Mammary epithelial cell (primary cell): ENCODE measurements at places on chromosomes 12 and 14.

DNA sequence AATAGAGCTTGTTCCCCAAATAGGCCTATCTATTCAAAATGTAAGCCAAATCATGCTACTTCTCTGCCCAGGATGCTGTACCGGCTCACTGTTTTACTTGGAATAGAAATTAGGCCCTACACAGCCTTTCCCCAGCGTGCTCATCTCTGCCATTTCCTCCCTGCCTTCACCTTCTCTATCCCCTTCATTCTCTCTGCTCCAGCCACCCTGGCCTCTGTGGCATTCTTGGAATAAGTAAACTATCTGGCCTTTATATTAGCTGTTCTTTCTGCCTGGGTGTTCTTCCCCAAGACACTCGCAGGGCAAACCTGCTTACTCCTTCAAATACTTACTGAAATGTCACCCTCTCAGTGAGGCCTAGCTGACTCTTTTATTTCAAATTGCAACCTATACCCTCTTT is 30.9 kb upstream of the DYRK2 start:
- DNase-seq, result no peak

GRCh38 chr12:27246774-27247173 is 2.7 kb downstream of the STK38L start:
- DNase-seq, result peak; percentile 48

GRCh38 chr14:50778721-50779483 is 52.1 kb downstream of the NIN start:
- peak; percentile 18 for DNase-seq

DNA sequence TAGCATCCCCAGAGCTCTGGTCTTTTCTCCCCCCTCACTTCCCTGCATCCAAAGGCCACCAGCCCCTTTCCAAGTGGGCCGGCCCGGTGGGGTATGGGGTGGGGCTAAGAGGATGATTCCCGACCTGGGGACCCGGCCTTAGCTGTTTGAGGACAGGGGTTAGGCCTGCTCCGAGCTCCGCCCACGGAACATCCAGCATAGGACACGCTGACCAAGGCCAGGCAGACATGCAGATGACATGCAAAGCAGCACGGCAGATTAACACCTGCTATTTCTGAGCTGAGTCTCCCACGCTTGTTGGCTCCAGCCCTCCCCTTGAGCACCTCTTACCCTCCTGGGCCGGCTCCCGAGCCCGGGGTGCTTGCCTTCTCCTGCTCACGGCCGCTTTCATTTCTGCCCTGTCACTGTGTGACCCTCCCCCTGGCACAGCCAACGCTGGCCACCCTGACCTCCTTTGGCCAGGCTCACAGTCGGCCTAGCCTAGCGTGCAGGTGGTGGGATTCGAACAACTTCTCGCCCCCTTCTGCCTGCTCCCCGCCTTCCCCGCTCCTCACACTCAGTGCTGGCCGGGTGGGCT is 40.2 kb downstream of the TEAD4 start:
- no peak for DNase-seq

- DNase-seq, result peak; percentile 57
Observed at GRCh38 chr12:50764286-50765094, 589 bp downstream of the ATF1 start.

GRCh38 chr14:82366803-82367202 is 833.1 kb upstream of the SEL1L start:
- DNase-seq, result no peak

DNA sequence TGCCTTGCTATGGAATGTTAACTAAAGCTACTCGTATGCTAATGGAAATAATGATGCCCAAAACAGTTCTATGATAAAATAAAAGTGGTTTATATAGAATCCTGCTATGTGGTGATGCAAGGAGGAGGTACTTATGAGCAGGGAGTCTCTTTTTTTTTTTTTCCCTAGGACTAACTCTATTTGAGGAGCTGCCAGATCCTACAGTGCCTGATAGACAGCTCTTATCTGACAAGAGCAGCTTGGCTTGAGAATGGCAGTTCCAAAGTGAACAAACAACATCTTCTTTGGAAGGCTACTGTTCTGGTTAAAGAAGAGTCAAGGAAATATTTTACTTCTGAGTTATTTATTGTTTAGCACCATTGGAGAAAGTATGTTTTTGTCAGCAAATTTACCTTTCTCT is 10.2 kb upstream of the ACSM4 start:
- no peak for DNase-seq

DNA sequence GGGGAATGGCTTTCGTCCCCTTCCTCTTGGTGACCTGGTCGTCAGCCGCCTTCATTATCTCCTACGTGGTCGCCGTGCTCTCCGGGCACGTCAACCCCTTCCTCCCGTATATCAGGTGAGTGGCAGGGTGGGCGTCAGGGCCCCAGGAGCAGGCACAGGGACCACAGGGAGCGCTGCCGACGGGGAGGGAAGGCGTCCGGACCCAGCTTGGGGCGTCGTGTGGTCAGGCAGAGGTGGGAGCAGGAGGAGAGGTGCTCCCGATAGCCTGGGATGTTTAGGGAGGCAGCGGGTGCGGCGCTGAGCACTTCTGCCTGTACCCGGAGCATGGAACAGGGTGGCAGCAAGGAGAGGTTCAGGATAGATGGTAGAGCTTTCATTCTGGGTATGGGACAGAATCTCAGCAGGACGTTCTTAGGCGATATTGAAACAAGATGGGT is 444 bp downstream of the DRAM1 start:
- DNase-seq, result peak; percentile 55

GRCh38 chr12:4322726-4323125 is 1.7 kb downstream of the TIGAR start:
- DNase-seq, result no peak

GRCh38 chr14:97281741-97282140 is 484.6 kb downstream of the VRK1 start:
- no peak for DNase-seq

DNA sequence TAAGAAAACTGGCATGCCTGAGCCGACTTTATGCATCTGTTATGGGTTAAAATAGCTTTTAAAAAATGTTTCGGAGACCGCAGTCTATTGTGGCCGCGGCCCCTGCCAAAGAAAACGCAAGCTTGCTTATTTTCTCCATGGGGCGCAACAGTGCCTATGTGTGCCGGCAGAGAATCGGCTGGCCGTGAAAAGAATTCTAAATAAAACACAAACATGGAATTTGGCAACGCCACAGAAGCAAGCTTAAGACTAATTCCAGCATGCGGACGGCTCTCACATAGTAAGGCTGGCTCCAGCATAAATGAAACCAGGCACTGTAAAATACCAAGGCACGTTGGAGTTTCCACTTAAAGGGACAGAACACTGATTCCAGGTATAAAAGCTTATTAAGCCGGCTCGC is 56.7 kb downstream of the BCL11B start:
- peak; percentile 43 for DNase-seq

GRCh38 chr12:6534945-6535696 is 804 bp downstream of the GAPDH start:
- peak; percentile 79 for DNase-seq

GRCh38 chr12:109069307-109070271 is 17.2 kb downstream of the USP30 start:
- DNase-seq, result no peak

- no peak for DNase-seq
Observed at GRCh38 chr12:132653567-132654290, 33.4 kb downstream of the POLE start.

DNA sequence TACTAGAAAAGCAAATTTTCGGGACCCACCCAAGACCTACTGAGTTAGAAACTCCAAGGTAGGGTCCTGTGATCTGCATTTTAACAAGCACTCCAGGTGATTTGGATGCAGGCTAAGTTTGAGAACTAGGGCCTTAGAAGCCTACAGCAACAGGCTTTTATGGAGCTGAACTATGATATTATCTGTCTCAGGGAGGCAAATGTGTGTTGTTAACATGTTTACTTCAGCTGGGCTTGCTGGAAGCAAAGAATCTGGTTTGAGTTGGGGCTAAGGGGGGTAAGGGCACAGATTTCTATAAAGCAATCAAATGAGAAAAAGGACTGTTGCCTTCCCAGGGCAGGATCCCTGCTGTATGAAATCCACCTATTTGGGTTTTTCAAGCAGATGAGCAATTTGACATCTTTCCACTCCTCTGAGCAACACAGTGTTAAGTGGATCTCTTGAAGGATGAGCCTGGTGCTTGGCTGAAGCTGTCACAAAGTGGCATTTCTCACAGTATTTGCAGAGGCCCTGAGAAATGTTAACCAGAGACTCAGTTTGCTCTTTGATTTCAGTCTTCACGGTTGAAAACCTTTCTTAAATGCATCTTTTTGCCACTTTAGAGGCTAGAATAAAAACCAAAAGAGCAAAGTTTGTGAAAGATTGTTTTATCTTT is 36.2 kb upstream of the SOCS2 start:
- no peak for DNase-seq

- DNase-seq, result no peak
Observed at GRCh38 chr14:103909531-103910261, 18.6 kb upstream of the TDRD9 start.

- no peak for DNase-seq
Observed at GRCh38 chr12:1848745-1849144, 28.4 kb downstream of the LRTM2 start.

DNA sequence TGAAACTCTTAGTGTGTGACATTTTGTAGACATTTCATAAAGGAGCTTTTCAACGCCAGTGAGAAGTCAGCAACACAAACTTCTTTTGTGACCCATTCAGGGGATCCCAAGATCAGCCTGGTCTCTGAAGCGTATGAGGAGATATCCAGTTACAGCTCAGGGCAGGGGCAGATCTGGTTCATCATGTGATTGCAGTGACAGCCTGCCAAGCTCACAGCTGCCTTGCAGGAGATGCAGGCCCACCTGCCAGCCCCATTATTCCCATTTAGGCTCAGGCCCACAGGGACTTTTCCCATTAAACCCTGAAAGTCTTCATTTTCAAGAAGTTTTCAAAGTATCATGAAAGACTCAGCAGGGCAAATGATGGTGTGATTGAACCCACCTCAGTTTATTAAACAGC is 38.3 kb downstream of the SRGAP1 start:
- DNase-seq, result no peak

DNA sequence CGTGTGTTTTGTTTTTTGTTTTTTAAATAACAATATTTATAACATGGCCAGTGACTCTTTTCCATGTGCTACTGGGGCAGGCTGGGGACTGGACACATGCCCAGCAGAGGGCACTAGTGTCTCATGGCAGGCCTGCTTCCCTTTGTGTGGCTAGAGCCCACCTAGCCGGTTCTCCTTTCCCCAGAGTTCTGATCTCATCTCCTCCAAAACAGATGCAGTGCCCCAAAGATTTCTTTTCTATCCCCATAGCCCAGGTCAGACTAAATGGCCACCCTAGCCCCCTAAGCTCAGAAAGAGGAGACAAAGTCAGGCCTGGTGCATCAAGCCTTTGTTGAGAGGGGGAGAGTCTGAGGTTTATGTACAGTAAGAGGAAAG is 21.2 kb downstream of the PRPF40B start:
- DNase-seq, result peak; percentile 51

DNA sequence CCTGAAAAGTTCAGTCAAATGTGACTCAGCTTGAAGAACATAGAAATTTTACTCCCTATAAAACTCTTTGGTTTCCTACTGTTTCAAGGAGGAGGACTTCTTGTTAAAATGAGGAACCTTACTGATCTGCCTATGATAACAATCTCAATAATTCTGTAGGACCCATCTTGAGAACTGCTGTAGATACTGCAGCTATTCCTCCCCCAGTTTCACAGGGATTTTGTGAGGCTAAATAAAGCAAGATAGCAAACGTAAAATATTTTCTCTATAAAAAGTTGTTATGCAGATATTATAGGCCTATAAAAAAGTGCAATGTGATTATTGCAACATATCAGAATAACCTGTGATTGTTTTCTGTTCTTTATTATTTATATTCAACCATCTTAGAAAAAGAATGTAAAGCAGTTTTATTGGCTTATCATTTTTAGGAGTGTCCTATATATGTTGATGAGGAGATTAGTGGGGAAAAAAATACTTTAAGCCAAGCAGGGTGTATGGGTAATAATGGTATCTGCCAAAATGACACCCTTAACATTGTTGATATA is 12.1 kb downstream of the CLEC14A start:
- no peak for DNase-seq

- DNase-seq, result no peak
Observed at GRCh38 chr14:29016050-29016900, 249.7 kb downstream of the FOXG1 start.

- no peak for DNase-seq
Observed at GRCh38 chr12:109609342-109609741, 35.7 kb downstream of the MVK start.

DNA sequence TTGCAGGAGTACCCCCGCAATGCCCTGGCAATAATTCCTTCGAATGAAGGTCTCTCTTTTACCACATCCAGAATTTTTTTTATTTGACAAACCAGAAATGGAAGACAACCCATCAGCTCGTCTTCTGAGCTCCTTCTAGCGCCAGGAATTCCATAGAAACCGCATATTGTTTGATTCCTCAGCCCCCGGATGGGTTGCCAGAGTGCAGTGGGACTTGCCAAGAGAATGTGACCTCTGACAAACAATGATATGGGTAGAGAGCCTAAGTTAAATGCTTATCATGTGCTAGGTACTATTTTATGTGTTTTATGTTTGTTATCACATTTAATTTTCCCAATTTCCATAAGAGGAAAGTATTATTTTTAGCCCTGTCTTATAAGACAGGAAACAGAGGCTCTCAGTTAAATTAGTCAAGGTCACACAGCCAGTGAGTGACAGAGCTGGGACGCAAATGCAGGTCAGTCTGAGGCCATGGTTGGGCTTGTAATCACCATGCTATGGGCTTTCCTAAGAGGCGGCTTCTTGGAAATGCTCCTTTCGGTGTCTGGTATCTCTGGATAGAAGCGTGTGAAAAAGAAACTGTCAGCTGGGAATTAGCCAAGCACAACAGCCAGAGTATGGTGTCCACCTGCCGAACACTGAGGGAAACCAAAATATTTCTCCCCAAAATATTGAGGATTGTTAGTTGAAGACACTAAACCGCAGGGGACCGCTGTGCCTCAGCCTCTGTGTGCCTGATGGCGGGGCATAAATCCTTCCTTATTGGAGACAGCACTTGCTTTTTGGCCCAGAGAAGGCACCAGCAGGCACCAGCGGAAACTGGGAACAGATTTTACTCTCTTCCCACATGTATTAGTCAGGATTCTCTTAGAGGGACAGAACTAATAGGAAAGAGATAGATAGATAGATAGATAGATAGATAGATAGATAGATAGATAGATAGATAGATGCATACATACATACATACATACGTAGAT is 29.4 kb upstream of the ETFBKMT start:
- DNase-seq, result no peak

DNA sequence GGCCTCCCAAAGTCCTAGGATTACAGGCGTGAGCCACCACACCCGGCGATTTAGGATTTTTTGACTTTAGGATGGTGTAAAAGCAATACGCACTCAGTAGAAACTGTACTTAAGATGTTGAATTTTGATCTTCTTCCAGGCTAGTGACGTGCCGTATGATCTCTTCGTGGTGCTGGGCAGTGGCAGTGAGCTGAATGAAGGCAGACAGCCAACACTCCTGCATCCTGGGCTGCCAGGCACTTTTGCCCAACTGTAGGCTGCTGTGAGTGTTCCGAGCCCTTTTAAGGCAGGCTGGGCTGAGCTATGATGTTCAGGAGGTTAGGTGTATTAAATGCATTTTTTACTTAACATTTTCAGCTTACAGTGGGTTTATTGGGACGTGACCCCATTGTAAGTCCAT is 21.3 kb downstream of the IL31 start:
- DNase-seq, result no peak

- DNase-seq, result no peak
Observed at GRCh38 chr14:103085106-103086091, 1.4 kb downstream of the LBHD2 start.

- DNase-seq, result peak; percentile 34
Observed at GRCh38 chr14:63164108-63164683, 40.0 kb upstream of the RHOJ start.
